ENCODE measurements at places on chromosomes 7 and 10.

GRCh38 chr7:106717254-106717954, 56.4 kb upstream of the CCDC71L start:
- no peak for DNase-seq

- DNase-seq, result no peak
Observed at GRCh38 chr7:92496876-92497275, 19.1 kb upstream of the ERVW-1 start.

DNA sequence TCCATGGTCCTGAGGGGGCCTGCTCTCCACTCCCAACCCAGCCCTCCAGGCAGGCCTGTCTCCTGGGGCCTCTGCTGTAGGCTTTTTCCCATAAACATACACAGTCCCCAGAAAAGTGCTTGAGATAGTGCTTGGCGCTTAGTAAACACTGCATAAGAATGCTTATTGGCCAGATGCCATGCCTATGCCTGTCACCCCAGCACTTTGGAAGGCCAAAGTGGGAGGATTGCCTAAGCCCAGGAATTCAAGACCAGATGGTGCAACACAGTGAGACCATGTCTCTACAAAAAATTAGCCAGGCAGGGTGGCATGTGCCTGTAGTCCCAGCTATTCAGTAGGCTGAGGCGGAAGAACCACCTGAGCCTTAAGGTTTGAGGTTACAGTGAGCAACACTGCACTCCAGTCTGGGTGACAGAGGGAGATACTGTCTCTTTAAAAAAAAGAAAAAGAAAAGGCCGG, 24.6 kb upstream of the ASL start:
- DNase-seq, result no peak

DNA sequence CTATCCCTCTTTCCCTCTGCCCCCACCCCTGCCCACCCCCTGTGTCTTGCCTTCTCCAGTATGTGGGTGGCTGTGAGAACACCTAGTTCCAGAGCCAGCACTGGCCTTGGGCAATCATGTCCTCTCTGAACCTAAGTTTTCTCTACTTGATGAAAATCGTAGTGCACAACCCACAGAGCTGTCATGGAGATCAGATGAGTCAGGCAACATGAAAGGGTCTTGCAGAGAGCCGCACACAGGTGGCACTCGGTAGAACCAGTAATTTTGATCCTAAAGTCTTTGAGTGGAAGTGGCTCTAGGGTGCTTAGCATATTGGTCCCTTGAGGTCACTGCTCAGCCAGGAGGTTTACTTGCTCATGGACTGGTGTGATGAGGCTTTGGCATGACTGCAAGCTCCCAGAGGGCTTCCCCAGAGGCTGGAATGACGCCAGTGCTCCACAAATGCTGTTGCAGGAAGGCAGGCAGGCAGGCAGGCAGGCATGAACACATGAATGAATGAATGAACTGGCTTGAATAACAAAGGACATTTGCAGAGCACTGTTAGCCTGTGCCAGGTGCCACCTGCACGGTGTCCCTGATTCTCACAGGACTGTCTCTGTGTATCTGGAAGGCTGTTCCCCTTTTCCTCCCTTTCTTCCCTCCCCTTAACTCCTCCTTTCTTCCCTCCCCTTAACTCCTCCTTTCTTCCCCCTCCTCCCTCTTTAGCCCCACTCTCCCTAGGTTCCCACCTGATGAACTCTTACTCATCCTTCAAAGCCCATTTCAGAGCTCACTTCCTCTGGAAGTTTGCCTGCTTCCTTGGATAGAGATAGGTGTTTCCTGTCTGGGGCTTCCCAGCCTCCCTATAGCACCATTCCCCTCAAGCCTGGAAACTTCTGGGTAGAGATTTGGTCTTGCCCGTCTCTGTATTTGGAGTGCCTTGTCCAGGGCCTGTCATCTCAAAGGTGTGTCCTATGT, 27.2 kb upstream of the CTBP2 start:
- no peak for DNase-seq

GRCh38 chr10:133022776-133023100, 65.0 kb upstream of the ADGRA1 start:
- no peak for DNase-seq

- DNase-seq, result no peak
Observed at GRCh38 chr10:31383810-31384588, 65.0 kb downstream of the ZEB1 start.

DNA sequence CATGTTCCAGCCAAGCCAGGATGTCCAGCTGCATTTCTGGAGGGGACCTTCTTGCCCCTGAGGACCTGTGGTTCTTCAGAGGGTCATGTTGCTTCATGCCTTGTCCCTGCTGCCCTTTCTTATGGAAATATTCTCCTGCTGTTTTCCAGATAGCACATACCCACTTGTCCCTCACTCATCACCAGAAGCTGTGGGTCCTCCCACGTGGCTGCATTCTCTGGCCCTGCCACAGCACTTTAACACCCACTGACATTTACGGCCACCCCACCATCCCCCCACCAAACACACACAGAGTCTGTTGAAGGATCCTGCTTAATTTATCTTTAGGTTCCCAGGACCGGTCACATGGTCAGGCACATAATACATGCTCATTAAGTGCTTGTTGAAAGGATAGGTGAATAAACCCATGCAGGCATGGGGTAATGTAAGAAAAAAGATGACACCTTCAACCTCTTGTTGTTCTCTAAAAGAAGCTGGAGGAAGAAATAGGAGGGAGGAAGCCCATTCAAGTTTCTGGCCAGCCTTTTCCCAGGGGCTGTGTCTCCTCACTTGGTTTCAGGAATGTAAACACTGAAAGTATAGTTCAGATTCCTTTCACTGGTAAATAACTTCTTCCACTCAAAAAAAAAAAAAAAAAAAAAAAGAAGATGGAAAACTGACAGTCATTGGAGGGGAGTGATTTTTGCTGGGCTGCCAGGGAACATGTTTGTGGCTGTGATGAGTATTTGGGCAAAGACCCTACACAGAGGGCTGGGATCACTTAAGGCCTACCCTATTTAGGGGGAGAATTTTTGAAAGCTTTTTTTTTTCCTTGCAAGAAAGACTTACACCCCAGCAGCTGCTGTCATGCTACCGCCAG, 19.8 kb upstream of the BMPER start:
- no peak for DNase-seq

DNA sequence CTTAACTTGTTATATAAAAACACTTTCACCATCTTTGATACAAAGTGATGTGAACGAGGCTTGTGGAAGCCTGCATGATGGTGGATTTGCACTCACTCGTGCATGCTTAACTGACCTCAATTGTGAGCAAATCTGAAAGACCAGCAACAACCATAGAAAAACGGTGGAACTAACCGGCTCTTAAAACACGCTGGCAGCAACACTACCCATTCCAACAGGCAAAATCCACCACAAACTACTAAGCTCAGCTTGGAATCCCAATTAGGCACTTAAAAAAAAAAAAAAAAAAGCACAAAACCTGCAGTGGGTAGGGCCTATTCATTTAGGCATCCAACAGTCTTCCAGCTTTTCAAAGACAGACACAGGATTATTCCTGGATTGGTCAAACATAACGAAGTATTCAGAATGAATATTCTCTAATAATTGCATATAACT, 1.8 kb downstream of the GDI2 start:
- DNase-seq, result no peak

DNA sequence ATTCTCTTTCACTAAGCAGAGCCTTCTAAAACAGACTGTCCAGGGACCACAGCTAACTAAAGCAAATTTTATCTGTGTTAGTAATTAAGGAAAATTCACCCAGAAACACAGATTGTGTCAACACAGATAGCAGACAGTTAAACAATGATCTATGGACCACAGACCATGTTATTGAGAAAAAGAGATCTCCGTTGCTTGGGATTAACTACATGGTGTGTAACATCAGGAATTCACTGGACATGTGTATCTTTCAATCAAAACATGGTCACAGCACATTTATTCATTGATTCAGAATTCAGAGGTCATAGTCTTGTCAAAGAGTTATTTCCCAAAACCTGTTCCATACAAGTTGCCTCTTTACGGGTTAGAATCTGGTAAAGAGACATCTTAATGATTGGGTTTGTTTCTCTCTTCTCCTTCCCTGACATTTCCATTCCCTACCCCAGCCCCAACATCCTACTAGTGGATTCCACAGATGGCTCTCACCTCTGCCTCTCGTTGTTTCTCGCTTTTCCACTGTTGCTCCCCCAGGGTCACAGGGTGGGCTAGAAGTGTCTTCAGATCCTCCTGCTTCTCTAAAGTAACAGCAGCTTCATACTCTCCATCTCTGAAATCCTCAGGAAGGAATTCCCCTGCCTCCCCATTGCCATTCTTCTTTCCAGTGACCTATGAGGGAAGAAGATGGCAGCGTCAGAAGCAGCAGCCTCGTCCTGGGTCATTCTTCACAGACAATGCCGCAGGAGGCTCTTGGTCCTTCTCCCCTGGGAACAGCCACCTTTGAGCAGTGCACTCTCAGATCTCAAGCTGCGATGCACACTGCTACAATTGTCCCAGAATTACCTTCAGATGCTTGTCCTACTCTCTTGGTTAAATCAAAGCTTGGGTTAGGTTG, 958 bp downstream of the ANKRD1 start:
- DNase-seq, result no peak

DNA sequence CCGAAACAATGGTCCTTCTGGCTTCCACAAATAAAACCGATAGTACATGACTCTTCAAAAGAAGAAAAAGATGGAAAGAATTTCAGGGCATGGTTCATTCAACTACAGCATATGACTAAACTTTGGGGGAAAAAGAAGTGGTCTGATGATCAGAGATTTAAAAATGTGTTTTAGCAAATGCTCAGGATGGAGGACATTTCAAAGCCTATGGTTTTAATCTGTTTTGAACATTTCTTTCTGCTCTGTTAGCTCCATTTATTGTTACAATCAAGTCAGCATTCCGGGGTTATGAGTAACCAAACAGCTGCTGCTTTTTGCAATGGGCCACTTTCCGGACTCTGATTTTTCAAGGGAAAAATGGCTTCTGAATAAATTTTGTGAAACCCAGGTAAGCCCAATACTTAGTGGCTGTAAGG, 142.4 kb downstream of the CUBN start:
- DNase-seq, result no peak

- DNase-seq, result no peak
Observed at GRCh38 chr10:95606922-95607321, 45.8 kb upstream of the SORBS1 start.

DNA sequence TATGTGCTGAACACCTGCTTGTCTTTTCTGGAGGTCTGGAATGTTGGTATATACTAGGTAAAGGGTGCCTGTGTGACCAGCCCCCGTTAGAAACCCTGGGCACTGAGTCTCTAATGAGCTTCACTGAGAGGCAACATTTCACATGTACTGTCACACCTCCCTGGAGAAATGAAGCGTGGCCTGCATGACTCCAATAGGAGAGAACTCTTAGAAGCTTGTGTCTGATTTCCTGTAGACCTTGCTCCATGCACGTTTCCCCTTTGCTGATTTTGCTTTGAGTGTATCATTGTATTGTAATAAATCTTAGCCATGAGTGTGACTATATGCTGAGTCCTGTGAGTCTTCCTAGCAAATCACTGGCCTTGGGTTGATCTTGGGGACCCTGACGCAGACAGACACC, 82.8 kb downstream of the PPP1R3C start:
- no peak for DNase-seq

GRCh38 chr7:925601-926000, 28.9 kb downstream of the ADAP1 start:
- peak; percentile 22 for DNase-seq

GRCh38 chr7:44335184-44335583, 9.8 kb upstream of the CAMK2B start:
- no peak for DNase-seq

- DNase-seq, result no peak
Observed at GRCh38 chr7:38506004-38506403, 125.2 kb downstream of the AMPH start.

GRCh38 chr7:84379446-84379845, 184.9 kb upstream of the SEMA3A start:
- DNase-seq, result no peak

GRCh38 chr10:127972751-127973357, 66.0 kb downstream of the PTPRE start:
- no peak for DNase-seq

DNA sequence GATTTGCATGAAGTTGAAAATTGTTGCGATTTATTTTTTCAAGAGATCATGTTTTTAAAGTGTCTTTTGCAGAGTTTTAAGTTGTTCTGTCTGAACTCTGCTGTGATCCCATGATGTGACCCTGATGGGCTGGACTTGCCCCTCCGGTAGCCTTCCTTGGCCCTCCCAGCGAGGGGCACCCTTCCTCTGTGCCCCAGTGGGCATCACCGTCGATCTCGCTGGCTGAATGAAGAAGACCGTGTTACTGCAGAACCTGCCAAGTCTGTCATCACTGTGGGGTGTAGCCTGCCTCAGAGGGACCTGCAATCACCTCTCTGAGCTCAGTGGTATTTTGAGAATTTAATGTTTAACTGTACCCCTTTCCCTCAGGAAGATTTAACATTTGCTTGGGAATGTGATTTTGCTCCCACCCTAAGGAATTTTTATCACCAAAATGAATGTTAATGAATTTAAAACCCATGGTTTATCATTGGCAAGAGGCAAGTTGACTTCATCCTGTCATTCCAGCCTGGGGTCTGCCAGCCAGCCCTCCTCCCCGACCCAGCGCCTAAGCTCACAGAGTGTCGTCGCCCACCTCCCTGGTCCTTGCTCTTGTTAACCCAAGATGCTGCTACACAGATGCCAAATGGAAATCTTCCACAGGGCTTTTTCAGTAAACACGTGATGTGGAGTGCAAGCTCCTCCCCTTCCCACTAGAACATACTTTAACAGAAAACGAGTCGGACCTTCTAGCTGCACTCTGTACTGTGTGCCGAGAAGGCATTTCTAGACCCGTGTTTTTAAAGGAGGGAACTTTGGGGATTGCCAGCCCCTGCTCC, 115.4 kb downstream of the NT5C2 start:
- no peak for DNase-seq

DNA sequence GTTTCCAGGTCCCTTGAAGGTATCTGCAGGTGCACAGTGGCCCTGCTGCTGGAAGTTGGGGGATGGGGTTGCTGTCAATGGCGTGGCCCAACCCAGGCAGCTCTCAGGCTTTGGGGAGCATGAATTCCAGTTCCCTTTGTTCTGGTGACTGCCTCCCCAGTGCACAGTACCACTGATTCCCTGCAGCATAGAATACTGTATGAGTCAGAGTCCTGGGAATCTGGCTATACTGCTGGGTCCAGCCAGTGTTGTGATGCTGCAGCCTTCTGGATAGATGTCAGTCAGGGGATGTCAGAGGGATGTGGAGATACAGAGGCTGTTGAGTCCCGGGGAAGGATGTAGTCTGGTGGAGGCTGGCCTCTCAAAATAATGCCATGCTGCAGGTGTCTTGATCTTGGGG, 99.3 kb downstream of the LANCL2 start:
- DNase-seq, result no peak

DNA sequence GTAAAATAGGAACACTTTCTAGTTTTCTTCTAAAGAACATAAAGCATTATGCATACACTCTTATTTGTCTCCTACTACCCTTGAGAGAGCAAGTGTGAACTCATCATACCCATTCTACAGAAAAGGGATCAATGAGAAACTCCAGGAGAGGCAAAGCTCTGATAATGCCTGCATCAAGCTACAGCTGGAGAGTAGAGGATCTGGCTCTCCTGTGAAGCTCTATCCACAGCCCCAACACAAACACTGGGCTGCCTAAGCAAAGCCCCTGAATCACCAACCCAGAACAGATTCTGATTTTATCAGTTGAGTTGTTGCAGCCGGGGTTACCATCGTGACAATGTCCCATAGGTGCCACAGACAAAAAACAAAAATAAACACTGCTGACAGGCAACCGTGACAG, 74.9 kb downstream of the NUDCD3 start:
- DNase-seq, result no peak

Measured in left ventricle myocardium inferior (tissue), 1 donor.